Osteocyte (in vitro differentiated cells): ENCODE measurements at places on chromosomes 3 and 15. TPM values are rescaled to one million over a fixed set of nuclear protein-coding genes. Genes with fewer than 3 reads are reported as not detected.

Gene CYP1A1
- total RNA-seq = 0.18 and 0.24 TPM in 2 replicates

Gene INO80
- total RNA-seq = 20.9 and 22.1 TPM in 2 replicates

Gene PTX3
- total RNA-seq = 45.7 and 51.8 TPM in 2 replicates

Gene ITGB5
- total RNA-seq = 419 and 441 TPM in 2 replicates

Gene NRG4
- not detected in 2 replicates for total RNA-seq

Gene SELENOT
- total RNA-seq = 67.9 and 76.1 TPM in 2 replicates

Gene PARP15
- 0.08 TPM in 1 of 2 replicates, not detected in the other for total RNA-seq

Gene DZIP1L
- total RNA-seq = 21.9 and 23.4 TPM in 2 replicates

Gene THRB
- 3.6 and 4.6 TPM in 2 replicates for total RNA-seq

Gene WNT5A
- total RNA-seq = 27.6 and 30.4 TPM in 2 replicates

Gene BSN
- total RNA-seq = 0.64 and 0.81 TPM in 2 replicates

Gene MLF1
- 10.6 and 11.8 TPM in 2 replicates for total RNA-seq
